NCI-H2081 (cell line): ENCODE measurements at places on chromosomes 3 and 15.
A peak's percentile ranks its signal among the peaks of the same experiment; 100 is the strongest.

- no peak for DNase-seq
These were observed 2.0 kb downstream of the KLF15 start for GRCh38 chr3:126355251-126355650.

GRCh38 chr3:184937611-184938010, 125.6 kb downstream of the VPS8 start:
- DNase-seq: no peak

GRCh38 chr3:169575381-169575780, 88.1 kb downstream of the MECOM start:
- DNase-seq: peak; percentile 18

DNA sequence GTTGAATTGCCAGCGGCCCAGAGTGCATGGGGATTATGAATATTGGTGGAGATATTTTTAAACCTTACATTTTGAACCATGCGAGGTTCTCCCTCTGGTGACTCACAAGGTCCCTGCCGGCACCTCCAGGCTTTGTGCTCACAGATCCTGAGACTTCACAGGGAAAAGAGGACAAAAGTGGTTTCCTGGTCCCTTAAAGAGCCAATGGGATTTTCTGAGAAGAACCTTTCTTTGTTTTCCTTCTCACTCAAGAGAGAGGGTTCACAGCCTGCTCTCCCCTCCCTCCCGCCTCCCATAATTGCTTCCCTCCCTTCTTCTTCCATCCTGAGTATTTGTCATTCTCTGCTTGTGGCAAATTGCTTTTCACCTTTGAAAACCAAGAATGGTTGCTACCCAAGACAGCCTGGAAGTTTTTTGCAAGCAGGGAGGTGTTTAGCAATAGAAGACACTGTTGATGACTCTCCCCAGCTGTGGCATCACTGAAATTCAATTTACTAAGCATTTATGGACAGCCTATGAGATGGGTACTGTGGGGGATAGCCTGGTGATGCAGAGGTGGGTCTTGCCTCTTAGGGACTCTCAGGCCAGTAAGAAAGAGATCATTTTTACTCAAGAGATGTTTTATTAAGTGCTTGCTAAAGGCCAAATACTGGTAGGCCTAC, 76.6 kb downstream of the CPN2 start:
- no peak for DNase-seq

DNA sequence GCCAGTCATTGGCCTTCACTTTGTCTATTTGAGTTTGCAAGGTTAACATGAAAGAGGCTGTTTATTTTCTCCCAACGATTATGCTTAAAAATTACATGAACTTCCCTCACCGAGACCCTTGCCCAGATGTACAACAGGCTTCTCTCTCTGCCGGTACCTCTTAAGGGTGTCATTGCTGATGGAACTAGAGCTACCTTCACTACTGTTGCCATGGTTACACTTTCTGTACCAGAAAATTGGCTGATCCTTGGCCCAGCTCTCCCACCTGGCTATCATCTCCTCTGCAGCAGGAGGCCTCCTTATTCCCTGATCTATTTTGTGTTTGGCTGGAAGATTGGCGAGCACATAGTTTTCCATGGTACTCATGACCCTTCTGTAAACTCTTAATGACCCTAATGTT, 24.0 kb upstream of the LIPC start:
- no peak for DNase-seq

GRCh38 chr15:44394062-44394461, 33.4 kb upstream of the CTDSPL2 start:
- DNase-seq: no peak

DNA sequence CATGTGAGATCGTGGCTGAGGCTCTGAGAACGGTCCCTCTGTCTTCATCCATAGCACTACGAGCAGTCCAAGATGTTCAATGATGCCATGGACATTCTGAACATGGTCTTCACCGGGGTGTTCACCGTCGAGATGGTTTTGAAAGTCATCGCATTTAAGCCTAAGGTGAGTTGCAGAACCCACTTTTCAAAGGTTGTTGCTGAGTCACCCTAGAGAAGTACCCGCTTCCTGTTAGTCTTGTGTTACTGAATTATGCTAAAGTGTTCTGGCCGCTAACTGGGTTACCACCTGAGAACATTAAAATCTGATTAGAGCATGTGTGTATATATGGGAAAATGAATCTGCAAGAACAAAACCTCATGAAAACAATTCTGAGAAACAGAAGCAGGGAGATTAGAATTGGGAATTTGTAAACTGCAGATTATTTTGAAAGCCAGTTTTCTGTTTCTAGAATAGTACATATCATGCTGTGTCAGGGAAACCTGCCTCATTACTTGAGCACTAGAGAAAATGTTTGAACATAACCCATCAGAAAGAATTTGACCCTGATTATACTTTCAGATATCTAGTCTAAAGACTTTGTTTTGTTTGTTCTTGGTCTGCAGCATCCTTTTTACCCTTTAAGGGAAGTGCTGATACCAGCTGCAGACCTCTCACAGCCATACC, 92.6 kb downstream of the CHDH start:
- peak; percentile 5 for DNase-seq

DNA sequence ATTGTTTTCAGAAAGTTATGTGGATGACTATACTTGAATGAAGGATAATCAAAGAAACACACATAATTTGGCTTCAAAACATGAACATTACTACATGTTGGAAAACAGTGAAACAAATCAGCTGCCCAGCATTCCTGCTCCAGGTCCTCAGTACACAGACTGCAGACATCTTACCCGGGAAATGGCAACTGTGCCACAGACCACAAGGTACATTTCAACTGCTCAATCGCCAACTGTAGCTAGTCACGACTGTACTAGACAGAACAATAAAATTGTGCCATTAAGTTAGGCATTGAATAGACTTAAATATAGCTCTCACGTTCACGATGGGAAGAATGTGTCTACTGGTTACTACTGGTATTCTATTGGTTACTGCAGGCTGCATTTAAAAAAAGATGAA, 5.0 kb downstream of the NAA50 start:
- no peak for DNase-seq
